T-helper 9 cell (primary cell): ENCODE measurements at places on chromosomes 11 and 22.
A peak's percentile ranks its signal among the peaks of the same experiment; 100 is the strongest.

- DNase-seq, result no peak
These were observed 236.3 kb upstream of the SORL1-AS1 start for GRCh38 chr11:121688860-121689614.

GRCh38 chr11:12331239-12331874, 46.0 kb upstream of the PARVA start:
- DNase-seq, result peak; percentile 71

DNA sequence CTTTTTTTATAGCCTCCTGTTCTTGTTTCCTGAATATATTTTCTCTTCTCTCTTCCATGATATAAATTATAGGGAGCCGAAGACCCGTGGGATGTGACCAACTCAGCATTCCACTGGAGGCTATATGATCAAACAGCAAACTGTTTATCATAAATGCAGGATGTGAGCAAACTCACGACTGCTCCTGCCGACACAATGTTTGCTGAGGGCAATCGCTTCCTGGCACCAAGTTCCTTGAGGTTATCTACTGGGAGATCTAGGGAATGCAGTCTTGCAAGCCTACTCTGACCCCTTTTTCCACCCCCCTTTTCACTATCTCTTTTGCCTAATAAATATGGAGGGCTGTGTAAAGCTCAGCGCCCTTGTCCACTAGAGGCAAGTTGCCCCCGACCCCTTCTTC, 13.5 kb upstream of the PLAAT4 start:
- DNase-seq, result no peak

DNA sequence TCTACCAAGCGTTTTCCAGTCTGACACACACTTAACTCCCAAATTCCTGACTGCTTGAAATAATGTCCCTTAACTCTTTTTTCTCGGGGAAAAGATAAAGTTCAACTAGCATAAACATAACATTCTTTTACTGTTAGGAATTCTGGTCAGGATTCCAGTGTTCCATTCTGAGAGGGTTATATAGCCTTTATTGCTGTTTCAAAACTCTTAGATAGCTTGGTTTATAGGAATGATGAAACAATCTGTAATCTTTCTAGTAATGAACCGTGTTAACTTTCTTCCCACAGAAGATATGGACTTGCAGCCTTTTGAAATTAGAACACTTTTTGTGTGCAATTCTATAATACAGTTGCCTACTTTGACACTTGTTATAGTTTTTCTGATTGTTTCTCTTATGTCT, 8.6 kb downstream of the REXO2 start:
- DNase-seq, result no peak

- DNase-seq, result no peak
These were observed 1.2 kb downstream of the CPT1B start for GRCh38 chr22:50576806-50577696.

DNA sequence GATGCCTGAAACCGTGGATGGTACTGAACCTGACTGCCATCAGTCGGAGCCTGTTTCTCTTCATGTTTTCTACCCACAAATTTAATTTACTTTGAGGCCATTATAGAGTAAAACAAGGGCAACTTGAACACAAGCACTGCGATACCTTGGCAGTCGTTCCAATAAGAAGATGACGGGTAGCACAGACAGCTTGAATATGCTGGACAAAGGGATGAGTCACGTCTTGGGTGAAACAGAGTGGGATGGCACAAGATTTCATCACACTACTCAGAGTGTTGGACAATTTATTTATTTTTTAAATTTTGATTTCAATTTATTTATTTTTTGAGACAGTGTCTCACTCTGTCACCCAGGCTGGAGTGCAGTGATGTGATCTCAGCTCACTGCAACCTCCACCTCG, 5.7 kb downstream of the DIXDC1 start:
- no peak for DNase-seq

DNA sequence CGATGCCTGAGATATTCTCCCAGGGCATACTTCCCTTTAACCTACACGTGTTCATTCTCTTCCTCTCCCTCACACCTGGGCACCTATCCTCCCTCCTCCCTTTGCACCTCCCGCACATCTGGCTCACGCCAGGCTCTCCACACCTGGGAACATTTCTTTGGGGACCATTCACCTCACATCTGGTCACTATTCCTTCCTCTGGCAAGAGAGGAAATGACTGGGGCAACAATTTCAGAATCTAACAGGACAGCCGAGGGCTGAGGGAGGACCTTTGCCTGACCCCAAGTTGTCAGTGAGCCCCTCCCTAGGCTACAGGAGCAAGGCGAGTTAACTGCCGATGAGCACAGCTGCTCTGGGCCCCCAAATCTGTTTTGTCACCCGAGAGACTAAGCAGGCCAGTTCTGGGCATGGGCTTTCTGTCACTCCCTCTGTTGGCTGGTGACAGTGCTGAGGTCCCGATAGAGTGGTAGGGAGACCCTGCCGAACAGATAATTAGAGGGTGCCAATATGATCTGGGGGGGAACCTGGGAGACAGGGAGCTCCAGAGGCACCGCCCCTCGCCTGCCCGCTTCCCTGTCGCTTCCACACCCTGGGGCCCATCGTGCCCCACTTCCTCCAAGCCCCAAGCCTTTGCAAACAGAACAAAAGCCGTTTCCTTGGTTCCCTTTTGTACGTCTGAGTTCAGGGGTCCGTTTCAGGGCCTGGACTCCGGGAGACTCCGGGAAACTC, 45.6 kb downstream of the EIF3F start:
- DNase-seq, result no peak

DNA sequence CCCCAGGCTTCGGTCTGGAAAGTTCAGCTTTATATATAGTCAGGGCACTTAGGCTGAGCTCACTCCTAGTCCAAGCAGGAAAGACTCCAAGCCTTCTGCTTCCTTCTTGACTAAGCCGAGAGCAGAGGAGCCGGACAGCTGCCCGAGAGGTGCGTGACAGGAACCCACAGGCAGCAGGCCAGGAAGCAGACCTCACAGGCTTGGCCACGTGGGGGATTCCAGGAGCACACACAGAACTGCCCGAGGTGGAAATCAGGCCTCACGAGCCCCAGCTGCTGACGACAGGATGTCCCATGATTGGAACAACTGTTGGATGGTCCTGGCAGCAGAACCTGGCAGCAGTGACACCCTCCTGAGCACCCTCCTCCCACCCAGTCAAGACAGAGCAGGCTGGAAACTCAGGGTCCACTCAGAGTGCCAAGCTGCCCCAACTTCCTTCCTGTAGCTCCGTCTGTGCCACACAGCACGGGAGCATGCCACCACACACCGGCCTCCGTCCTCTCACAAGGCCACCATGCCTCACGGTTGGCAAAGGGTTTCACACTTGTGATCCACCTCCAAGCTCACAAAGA, 5.4 kb downstream of the PLA2G6 start:
- DNase-seq, result peak; percentile 6

DNA sequence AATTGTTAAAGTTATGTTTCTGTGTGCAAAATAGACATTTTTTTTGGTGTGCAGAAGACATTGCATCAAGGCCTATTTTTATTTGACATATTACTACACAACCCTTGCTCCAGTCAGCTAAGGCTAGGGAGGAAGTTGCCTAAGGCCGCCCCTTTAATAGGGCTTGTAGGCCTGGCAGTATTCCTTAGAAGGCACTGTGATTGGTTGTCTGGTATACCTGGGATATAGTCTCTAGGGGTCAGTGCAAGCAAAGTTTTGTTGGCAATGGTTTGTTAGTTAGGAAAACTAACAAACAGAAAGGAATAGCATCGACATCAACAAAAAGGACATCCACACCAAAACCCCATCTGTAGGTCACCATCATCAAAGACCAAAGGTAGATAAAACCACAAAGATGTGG, 16.9 kb downstream of the CCDC15 start:
- DNase-seq, result no peak

GRCh38 chr11:20618083-20618482, 18.7 kb downstream of the SLC6A5 start:
- DNase-seq, result no peak

GRCh38 chr11:79550809-79551208, 110.0 kb upstream of the TENM4 start:
- no peak for DNase-seq

GRCh38 chr11:13207665-13208594, 69.7 kb upstream of the BMAL1 start:
- DNase-seq, result no peak

DNA sequence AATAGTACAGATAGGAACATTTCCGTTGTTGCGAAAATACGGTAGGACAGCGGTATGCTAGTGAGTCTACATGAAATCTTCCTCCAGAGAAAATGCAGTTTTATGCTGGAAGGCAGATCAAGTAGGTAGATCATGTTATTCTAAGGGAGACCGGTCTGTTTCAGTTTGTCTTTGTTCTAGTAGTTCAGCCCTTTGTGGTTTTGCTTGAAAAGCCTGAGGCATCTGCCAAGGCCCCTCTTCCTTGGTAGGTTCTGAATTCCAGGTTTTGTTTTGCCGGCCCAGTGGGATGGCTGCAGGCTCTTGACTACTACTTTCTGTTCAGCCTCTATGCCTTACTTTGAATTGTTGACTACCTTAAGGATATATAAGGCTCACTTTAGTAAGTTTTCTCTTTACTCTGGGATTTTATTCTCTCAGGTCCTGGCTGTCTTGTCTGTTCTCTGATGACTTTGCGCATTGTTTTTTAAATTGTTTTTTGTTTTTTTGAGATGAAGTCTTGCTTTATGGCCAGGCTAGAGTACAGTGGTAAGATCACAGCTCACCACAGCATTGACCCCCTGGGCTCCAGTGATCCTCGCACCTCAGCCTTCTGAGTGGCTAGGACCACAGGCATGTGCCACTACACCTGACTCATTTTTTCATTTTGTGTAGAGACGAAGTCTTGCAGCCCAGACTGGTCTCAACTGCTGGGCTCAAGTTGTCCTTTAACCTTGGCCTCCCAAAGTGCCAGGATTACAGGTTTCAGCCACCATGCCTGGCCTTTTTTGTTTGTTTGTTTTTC, 53.7 kb downstream of the HIPK3 start:
- no peak for DNase-seq

- DNase-seq, result no peak
These were observed 44.7 kb upstream of the WEE1 start for GRCh38 chr11:9528573-9529333.

- DNase-seq, result no peak
These were observed 53.3 kb downstream of the NCAM1 start for GRCh38 chr11:113014262-113015097.

GRCh38 chr22:41699264-41700107, at the start of gene MEI1:
Gene MEI1 (plus strand): TSS chr22:41699503. CDS start chr22:41699539, 36 bp downstream.
- peak; percentile 85 for DNase-seq

DNA sequence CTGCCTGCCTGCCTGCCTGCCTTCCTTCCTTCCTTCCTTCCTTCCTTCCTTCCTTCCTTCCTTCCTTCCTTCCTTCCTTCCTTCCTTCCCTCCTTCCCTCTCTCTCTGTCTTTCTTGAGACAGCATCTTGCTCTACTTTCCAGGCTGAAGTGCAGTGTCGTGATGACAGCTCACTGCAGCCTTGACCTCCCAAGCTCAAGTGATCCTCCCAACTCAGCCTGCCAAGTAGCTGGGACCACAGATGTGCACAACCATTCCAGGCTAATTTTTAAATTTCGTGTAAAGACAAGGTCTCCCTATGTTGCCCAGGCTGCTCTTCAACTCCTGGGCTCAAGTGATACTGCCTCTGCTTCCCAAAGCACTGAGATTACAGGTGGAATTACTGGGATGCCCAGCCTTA, 328.2 kb upstream of the SORL1-AS1 start:
- no peak for DNase-seq

DNA sequence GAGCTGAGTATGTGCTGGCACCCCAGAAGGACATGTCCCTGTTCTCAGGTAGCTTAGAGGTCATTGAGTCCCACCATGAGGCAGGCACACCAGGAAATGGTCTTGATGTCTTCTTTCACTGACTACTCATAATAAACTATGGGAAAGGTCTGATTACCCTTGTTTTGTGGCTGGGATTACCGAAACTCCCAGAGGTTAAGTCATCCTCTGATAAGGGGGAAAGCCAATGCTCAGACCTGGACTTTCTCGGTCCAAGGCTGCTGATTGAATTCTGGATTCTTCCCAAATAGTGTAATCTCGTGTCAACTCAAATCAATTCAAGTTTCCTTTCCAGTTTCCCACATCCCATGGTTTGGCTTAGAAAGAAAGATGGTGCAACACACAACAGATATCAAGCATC, 3.7 kb upstream of the CD44 start:
- no peak for DNase-seq

DNA sequence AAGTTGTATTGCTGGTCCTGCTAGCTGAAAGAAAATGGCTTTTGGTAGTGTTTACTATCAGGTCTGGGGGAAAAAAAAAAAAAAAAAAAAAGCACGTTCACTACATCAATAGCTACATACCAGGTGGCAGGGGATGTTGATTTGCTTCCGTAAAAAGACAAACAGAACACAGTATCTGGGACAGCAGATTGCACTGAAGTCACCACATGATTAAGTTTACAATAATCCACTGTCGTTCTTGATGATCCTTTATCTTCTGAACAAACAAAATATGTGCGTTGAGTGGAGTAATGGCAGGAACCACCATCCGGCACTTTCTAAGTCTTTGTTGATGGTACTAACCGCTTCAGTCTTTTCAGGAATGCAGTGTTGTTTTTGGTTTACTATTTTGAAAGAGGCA, 48.7 kb downstream of the DDX6 start:
- DNase-seq, result no peak

DNA sequence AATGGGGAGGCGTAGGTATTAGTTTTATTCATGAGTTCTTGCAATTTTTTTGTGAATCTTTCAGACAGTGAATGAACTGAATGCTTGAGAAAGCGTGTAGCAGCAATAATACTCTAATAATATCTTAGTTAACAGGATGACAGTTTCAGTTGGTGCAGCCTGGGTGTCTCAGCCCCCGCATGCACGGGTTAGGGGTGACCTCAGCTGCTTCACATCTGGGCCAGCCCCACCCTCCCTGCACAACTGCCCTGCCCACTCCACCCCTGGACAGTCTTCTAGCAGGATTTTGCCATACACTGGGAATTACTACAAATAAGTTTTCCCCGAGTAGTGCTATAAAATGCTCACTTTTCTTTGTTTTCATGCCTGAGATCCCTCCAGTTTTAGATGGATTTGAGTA, 83.2 kb downstream of the ST3GAL4 start:
- no peak for DNase-seq

DNA sequence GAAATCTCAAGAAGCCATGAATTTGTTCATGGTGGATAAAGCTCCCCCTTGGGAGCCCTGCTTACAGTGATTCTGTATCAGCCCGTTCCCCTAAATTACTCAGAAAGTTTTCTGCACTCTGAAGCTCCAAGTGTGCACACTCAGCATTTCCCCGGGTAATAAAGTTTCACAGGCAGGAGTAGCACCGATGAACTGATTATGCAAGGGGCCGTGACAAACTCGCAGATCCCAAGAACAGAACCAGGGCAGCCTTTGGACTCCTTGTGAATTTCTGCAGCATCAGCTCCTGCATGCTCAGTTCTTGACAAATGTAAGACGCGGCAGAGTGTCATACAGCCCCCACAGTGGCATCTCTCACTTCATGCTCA, 73.5 kb downstream of the COMMD9 start:
- no peak for DNase-seq
